ENCODE measurements at places on chromosomes 11 and 22. TPM values are rescaled to one million over a fixed set of nuclear protein-coding genes. Genes with fewer than 3 reads are reported as not detected.

GRCh38 chr11:10909141-10909883 lies 51.5 kb upstream of the ZBED5 start:
- H3K27me3 ChIP-seq: no peaks in the 10 kb centered on the region
- DNase-seq: peak; percentile 42
- H3K4me3 ChIP-seq: no peak overlapping the region
- H3K4me1 ChIP-seq: peaks cover 20% of the 10 kb centered on the region

- peaks cover 33% of the 10 kb centered on the region for H3K4me1 ChIP-seq
- H3K27me3 ChIP-seq: no peaks in the 10 kb centered on the region
- no peak for DNase-seq
- no peak overlapping the region for H3K4me3 ChIP-seq
- no peak overlapping the region for H3K27ac ChIP-seq
These were observed 7.3 kb downstream of the RELT start for GRCh38 chr11:73383249-73384124.

- no peak for DNase-seq
- H3K4me1 ChIP-seq: no peaks in the 10 kb centered on the region
- H3K4me3 ChIP-seq: no peak overlapping the region
These were observed 1.2 kb upstream of the ASCL2 start for GRCh38 chr11:2271327-2272227.

Gene FGF4
- polyA plus RNA-seq: not detected

DNA sequence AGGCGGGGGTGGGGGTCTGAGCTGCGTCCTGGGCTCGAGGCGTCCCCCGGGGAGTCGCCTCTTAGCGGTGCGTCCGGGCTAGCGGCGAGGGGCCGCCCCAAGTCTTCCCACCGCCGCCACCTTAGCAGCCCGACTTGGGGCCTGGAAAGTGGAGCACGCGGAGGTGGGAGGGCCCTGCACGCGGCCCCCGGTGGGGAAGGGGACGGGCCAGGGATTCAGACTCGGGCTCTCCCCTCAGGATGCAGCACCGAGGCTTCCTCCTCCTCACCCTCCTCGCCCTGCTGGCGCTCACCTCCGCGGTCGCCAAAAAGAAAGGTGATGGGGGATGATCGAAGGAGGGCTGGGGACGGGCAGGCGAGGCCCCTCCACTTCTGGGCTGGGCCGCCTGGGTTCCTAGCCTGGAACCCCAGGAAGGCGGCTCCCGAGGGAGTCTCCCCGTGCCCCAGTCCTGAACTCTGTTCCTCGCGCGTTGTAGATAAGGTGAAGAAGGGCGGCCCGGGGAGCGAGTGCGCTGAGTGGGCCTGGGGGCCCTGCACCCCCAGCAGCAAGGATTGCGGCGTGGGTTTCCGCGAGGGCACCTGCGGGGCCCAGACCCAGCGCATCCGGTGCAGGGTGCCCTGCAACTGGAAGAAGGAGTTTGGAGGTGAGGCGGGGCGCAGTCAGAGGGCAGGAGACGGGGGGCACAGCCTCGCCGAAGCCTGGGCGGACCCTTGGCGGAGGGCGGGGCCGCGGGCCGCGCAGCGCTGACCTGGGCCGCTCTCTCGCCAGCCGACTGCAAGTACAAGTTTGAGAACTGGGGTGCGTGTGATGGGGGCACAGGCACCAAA lies 563 bp downstream of the MDK start:
- H3K27ac ChIP-seq: peak overlapping the region; percentile 0
- peaks cover 8% of the 10 kb centered on the region for H3K4me1 ChIP-seq
- DNase-seq: no peak
- no peaks in the 10 kb centered on the region for H3K27me3 ChIP-seq
- no peaks in the 10 kb centered on the region for H3K36me3 ChIP-seq
- H3K4me3 ChIP-seq: peak overlapping the region; percentile 30

Gene ALDH3B2
- polyA plus RNA-seq: not detected

- DNase-seq: peak; percentile 100
- no peaks in the 10 kb centered on the region for H3K27me3 ChIP-seq
- peaks cover 6% of the 10 kb centered on the region for H3K36me3 ChIP-seq
- no peak overlapping the region for H3K4me3 ChIP-seq
- peaks cover 46% of the 10 kb centered on the region for H3K4me1 ChIP-seq
- peak overlapping the region; percentile 98 for H3K27ac ChIP-seq
These were observed 222.3 kb upstream of the NARS2 start for GRCh38 chr11:78796956-78797355.

- H3K36me3 ChIP-seq: no peaks in the 10 kb centered on the region
- no peak for DNase-seq
- H3K4me1 ChIP-seq: no peaks in the 10 kb centered on the region
- H3K4me3 ChIP-seq: no peak overlapping the region
- H3K27me3 ChIP-seq: no peaks in the 10 kb centered on the region
These were observed 242.9 kb downstream of the NELL1 start for GRCh38 chr11:20912065-20912821.

- H3K36me3 ChIP-seq: no peaks in the 10 kb centered on the region
- peak; percentile 79 for DNase-seq
- H3K27me3 ChIP-seq: peaks cover 26% of the 10 kb centered on the region
- no peak overlapping the region for H3K4me3 ChIP-seq
These were observed 4.5 kb upstream of the NCF4 start for GRCh38 chr22:36856121-36856791.

- H3K4me3 ChIP-seq: no peak overlapping the region
- no peaks in the 10 kb centered on the region for H3K36me3 ChIP-seq
- no peaks in the 10 kb centered on the region for H3K27me3 ChIP-seq
- no peak overlapping the region for H3K27ac ChIP-seq
These were observed 560.8 kb downstream of the ETS1 start for GRCh38 chr11:128026596-128026995.

Gene SAA4
- polyA plus RNA-seq: not detected

GRCh38 chr11:125446279-125446678 lies 49.8 kb downstream of the FEZ1 start:
- H3K27ac ChIP-seq: no peak overlapping the region
- peaks cover 6% of the 10 kb centered on the region for H3K36me3 ChIP-seq
- H3K4me3 ChIP-seq: no peak overlapping the region
- peaks cover 6% of the 10 kb centered on the region for H3K4me1 ChIP-seq
- no peaks in the 10 kb centered on the region for H3K27me3 ChIP-seq
- DNase-seq: no peak
